ENCODE measurements at places on chromosomes 11 and 22.

GRCh38 chr11:802693-803466 is 2.2 kb downstream of the PIDD1 start:
- DNase-seq: no peak

- no peak for DNase-seq
Observed at GRCh38 chr11:114130115-114130576, 70.6 kb downstream of the ZBTB16 start.

GRCh38 chr11:61343792-61344745 is 11.0 kb downstream of the TKFC start:
- no peak for DNase-seq

GRCh38 chr11:78266451-78266850 is 77.7 kb downstream of the USP35 start:
- DNase-seq: no peak

DNA sequence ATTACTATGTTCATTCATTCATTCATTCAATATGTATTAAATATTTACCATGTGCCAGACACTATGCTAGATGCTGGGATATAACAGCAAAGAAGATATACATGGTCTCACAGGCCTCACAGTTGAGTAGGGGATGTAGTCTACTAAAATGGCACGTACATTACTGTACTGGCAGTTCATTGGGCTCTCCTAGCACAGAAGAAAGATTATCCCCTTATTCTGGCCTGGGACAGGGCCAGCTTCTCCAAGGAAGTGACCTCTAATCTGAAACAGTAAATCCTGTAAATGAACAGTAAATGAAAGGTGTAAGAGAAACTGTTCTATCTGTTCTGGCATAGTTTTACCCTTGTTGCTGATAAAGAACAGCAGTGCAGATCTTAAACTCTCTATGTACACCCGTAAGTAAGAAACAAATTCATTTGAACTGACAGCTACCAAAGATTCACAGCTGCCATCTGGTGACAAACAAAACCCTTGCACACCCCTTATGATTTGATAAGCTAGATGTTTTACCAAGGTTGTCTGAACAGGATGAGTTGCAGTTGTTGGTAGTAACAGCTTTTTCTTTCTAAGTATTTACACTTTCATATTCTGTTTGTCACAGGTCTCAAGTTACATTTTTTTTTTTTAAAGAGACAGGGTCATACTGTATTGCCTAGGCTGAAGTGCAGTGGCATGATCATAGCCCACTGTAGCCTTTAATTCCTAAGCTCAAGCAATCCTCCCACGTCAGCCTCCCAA is 263.1 kb downstream of the TMEM135 start:
- no peak for DNase-seq

DNA sequence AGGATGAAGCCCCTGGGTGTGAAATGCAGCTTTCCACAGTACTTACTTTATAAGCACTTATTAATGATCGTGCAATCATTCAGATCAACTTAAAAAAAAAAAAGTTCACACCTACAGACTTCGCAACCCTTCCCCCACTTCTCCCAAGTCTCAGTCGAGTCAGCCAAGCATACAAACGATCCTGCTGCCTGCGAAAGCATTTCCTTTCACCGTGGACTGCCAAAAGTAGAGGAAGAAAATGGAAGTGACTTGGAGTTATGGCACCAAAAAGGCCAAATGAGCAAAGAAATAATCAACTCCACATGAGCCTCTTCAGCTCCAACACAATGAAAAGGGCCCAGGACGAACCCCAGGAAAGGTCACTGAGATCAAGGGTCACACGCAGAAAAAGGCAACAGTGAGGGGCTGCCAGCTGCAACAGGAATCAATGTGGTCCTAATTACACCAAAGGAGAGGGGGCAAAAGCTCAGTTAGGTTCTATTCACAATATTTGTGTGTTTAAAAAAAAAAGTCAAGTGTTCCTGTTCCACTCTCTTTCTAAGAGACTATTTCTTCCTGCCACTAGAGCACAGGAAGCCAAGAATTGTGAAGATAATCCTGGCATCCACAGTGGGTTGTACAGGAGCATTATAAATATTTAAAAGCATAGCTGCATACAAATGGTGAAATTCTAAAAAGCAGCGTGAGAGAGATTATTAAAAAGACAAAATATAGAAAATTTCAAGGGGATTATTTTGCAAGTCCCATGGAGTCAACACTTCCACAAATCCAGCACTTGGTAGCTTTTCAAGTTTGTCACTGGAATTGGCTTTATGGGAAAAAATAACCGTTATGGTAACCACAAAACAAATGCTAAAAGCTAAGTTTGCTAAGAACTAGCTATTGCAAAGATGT is 28.4 kb downstream of the CDON start:
- no peak for DNase-seq

GRCh38 chr11:95081412-95081811 is 8.2 kb upstream of the ENDOD1 start:
- DNase-seq: no peak

Measured in memory B cell (primary cell).